Stomach (tissue), 19 donors: ENCODE measurements at places on chromosomes 11 and 22. TPM values are rescaled to one million over a fixed set of nuclear protein-coding genes. Genes with fewer than 3 reads are reported as not detected.
A peak's percentile ranks its signal among the peaks of the same experiment; 100 is the strongest.

- no peak for DNase-seq
Measured at GRCh38 chr11:33622186-33622585, 78.4 kb downstream of the C11orf91 start.

DNA sequence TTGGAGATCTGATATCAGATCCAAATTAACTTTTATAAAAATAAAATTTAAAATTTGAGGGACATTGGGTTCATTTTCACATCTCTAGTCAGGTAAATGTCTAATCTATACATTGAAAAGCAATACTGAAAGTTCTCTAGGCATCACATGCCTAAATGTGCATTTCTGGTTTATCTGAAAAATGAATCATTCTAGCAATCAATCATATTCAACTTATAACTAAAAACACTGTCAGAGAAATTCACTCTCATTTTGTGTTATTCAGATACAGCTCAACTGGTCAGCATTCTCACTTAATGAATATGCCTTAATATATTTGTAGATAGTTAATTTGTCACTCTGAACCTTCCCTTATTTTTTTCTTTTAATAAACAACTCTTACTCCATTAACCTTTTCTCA, 243.2 kb downstream of the CASP12 start:
- no peak for DNase-seq

GRCh38 chr11:111715142-111715816, 50.9 kb downstream of the PPP2R1B start:
- no peak for DNase-seq

DNA sequence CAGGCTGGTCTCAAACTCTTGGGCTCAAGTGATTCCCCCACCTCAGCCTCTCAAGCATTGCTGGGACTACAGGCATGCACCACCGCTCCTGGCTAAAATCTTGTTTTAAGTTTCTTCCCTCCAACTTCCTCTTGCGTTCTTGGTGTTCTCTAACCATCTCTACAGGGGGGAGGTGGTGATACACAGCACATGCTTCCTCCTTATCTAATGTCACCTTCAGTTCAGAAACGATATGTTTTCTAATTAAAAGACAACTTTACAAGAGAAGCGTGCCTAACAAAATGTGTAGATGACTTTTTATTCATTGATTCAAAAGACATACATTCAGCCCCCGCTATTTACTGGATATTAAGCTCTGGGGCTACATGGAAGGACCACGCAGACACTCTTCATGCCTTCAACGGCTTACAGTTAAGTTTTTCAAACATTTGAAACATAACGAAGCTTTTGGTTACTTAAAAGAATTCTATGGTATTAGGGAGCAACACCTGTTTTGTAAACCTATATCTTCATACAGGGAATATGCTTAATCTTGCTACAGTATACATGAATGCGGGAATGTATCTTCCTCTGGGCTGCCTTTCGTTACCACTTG, 933 bp upstream of the DLAT start:
- DNase-seq: peak; percentile 13

GRCh38 chr22:30821381-30821780, 126.7 kb downstream of the OSBP2 start:
- DNase-seq: no peak

GRCh38 chr11:9089061-9089460, 2.3 kb downstream of the SCUBE2 start:
- no peak for DNase-seq

DNA sequence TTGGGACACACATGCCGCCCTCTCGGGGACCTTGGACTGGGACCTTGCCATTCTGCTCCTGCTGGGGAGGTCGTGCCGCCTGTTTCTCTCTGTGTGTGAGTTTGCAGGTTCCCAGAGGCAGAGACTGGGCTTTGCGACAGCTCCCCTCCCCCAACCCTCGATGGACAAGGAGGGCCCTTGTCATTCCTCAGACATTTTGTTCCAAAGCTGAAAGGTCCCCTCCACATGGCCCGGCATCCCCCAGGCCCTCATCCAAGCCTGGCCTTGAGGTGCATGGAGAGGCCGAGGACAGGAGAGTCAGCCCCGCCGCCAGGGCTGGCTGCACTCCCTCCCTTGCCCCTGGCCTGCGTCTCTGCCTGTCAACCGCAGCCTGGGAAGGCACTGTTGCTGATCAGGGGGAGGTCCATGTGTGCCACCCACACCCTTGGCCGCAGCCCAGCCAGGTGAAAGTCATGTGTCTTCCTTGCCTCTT, 25.6 kb downstream of the FADS2 start:
- no peak for DNase-seq

DNA sequence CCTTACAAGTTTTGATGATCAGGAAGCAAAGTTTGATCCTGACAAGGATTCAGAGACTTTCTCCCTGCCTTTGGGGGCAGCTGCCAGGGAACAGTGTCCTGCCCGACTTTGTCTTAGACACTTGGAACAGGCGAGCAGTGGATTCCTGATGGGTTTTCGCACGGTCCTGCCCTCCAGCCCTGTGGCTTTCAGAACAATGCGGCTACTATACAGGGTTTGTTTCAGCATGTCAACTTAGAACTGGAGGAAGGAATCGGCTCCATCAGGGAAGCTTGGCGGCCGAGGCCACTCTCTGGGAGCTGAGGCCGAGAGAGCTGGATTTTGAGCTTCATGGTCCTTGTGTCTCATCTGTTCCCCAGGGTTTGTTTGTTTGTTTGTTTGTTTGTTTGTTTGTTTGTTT, 11.5 kb downstream of the ANO1 start:
- DNase-seq: no peak

GRCh38 chr11:113956986-113957385, 17.9 kb upstream of the HTR3A start:
- DNase-seq: no peak

GRCh38 chr11:133898031-133898769, 52.9 kb upstream of the SPATA19 start:
- no peak for DNase-seq

- DNase-seq: no peak
Measured at GRCh38 chr11:68940651-68941323, 37.1 kb downstream of the IGHMBP2 start.

Gene TPBGL
- not detected for total RNA-seq

Gene NCF4
- total RNA-seq: not detected
